NCI-H2171 treated with DMSO at 0.1 percent for 48 hours (cell line): ENCODE measurements at places on chromosomes 16 and 17.

DNA sequence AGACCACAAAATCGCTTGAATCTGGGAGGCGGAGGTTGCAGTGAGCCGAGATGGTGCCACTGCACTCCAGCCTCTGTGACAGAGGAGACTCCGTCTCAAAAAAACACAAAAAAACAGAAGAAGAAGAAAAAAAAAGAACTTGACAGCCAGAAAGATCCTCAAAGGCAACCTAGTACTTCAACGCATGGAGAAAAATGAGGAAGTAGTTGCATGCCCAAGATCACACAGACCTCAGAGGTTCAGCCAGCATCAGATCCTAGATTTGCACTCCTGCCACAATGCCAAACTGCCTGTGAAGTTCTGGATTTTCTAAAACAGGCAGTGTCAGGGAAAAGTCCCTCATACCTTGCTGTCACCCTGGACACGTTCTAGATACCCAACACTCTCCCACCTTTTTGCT lies 1.5 kb downstream of the ATPAF2 start:
- DNase-seq, result no peak

- no peak for DNase-seq
Observed at GRCh38 chr16:29007730-29008593, 23.1 kb downstream of the LAT start.

DNA sequence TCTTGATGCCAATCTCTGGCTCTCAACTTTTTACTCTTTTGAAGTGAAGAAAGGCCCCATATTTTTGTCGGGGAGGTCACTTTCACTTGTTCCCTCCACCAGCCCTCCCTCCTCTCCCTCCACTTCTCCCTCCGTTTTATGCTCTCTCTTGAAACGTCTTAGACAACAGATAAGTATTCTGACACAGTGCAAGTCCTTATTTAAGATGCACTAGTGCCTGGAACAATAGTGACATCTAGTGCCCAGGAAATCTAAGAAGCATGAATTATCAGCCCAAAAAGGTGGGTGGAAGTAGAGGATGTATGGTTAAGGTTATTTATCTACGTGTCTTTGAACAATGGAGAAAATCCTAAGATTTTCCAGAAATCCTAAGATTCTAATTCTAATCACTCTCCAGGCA lies 17.9 kb downstream of the PSME3IP1 start:
- DNase-seq, result peak; percentile 74

DNA sequence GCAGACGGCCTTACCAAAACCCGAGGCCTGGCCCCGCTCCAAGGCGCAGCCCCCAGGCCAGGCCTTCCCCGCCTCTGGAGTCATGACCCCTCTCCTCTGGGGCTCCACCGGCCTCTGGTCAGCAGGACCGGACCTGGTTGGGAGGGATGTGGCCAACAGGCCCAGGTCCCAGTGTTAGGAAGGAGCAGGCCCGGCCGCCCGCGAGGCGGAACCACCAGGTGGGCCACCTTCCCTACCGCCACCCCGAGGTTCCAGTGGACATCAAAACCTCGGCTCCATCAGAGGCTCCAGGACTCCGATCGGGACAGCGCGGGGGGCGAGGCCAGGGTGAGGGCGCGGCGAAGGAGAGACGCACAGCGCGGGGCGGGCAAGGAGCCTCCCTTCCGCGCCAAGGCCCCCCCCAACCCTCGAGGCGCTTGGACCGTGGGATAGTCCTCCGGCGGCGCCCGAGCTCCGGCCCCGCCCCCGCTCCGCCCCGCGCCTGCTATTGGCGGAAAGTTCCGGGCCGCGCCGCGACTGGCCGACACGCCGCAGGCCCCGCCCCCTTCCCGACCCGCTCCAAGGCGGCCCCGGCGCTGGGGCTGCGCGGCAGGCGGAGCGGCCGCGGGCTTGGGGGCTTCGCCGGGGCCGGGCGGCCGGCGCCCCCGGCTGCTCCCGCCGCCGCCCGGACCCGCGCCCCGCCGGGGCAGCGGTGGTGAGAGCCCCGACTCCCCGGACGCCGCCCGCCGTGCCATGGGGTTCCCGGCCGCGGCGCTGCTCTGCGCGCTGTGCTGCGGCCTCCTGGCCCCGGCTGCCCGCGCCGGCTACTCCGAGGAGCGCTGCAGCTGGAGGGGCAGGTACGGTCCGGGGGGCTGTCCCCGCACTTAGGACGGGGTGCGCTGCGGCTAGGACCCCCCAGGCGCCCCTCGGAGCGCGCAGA lies at the start of gene METRN:
TSS of gene METRN (plus strand) at position 561 of the 919 bp plus-strand sequence. CDS start at position 733, 172 bp downstream.
- peak; percentile 72 for DNase-seq

GRCh38 chr17:14123619-14124278 lies 54.4 kb downstream of the COX10 start:
- DNase-seq, result no peak

DNA sequence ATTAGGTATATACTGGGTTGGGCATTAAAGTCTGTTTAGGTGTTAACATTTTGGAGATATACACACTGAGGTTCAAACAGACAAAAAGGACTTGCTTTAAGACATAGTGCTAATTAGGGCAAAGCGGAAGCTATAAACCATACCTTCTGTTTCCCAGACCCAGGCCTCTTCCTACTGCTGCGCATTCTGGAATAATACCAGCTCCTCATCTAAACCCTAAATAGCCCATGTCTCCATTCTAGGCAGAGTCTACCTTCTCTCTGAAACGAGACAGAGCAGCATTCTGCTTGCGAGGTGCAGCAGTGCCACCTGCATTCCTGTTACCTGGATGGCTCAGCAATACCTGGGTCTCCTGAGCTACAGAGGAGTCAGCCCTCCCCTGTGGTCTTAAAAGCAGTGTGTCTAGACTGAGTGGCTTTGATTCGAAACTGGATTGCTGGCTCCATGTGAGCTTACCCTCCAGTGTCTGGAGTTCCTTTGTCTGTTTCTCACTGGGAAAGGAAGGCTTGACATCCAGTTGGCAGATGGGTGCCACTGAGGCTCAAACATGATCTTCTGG lies 6.4 kb downstream of the YPEL2 start:
- DNase-seq, result no peak

DNA sequence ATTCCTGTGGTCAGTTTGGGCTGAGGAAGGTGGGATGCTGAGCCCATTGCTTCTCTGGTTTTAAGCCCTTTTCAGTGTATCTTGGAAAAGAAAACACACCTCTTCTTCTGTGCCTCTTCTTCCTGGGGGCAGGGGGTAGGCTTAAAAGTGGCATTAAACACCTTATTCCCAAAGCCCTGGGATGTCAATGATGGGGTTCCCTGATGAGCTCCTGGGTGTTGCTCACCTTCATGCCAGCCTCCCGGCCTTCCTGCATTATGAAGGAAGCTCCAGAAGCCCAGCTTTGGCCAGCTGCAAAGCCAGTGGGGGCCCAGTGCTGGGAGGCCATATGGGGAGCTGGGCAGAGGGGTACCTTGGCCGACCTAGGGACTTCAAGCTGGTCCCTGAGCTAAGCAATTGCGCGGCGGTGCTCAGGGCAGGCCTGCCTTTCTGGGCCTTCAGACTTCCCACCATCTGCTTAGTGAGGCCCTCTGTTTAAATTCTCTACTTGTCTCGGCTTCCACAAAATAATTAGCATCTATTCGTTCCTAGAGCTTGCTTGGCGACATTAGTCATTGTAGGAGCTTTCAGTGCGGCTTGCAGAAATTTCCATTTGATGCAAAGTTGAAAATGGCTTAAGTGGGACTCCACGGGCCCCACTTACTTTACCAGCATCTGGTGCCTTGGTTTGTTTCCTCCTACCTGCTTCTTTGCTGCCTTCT lies 121.7 kb upstream of the NLRP1 start:
- DNase-seq, result no peak

- no peak for DNase-seq
Observed at GRCh38 chr17:28177351-28177750, 134.9 kb downstream of the NLK start.

DNA sequence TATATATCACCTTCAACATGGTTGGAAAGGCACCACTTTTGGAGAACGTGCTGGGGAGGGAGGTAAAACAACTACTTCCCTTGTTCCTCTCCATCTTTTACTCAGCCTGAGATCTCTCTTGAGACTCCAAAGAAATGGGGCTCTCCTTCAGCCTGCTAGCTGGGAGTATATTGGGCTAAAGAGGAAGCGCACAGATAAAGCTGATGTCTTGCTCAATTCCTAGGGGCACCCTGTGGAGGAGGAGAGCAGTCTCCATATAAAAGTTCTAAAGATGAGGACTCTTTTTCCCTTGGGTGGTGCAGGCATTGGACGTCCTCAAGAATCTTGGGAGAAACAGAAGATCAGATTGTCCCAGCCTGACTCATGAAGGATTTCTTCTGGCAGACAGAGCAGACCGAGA lies 4.6 kb upstream of the ETV4 start:
- no peak for DNase-seq

DNA sequence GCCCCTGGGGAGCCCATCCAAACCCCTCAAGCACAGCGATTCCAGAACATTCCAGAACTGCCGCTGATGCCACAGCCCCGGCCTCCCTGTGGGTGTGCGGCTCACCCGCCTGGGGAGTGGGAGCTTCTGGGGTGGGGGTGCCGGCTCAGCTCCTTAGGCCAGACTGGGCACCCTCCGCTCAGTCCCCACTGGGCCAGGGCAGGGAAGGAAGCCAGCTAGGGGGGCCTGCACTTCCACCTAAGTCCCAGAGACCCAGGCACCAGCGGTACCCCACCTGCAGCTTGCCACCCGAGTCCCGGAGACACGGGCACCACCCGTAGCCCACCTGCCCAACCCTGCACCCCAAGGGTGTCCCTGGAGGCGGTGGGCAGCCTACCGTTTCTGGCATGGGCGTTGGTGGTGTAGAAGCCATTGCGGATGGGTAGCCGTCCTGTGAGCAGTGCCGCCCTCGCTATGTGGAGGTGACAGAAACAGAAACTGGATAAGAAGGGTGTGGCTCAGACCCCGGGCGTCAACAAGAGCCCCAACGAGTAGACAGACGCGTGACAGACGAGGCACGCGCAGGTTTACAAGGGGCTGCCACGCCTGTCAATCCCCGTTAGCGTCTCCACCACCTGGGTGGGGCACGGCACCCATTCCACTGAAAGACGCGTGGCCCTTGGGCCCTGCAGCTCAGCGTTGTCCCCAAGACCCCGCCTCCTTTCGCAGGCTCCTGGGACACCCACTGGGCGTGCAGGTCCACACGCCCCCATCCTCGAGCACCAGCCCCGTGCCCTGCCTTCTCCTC lies 15.0 kb downstream of the GALNS start:
- no peak for DNase-seq

GRCh38 chr17:47704736-47705135 lies 10.8 kb downstream of the TBKBP1 start:
- DNase-seq, result no peak

DNA sequence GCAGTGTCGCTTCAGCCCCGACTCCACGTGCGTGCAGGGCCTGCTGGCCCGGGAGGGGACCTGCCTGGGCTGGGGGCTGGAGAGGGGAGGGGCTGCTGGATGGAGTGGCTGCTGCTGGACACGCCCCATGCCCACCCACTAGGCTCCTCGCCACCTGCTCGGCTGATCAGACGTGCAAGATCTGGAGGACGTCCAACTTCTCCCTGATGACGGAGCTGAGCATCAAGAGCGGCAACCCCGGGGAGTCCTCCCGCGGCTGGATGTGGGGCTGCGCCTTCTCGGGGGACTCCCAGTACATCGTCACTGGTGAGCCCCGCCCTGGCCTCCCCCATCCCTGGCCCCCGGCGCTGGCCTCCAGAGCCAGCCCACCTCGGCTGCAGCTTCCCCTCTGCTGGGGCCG lies 2.4 kb downstream of the BRICD5 start:
- peak; percentile 32 for DNase-seq

DNA sequence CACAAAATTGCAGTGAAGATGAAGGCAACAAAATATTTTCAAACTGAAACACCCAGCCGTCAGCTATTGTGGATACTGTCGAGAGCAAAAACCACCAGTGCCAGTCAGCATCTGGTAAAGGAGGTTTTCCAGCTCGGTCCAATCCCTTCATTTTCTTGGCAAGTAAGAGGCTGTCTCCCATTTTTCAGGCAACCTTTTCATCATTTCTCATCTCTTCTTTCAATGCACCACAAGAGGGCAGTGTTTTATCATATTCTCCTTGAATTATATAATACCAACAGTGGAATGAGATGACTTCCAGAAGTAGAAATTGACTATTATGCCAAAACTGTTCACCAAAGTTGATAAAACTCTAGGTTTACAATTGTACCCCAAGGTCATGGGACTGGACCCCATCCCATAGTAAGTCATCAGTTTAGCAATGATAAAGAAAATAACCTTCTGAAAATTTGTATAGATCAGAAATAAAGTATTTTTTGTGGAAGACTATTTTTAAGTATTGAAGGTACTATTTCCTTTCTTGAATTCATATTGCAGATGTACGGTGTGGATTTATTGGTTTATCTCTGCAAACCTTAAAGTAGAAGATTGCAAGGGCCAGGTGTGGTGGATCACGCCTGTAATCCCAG lies 16.8 kb downstream of the NQO1 start:
- DNase-seq, result peak; percentile 75

DNA sequence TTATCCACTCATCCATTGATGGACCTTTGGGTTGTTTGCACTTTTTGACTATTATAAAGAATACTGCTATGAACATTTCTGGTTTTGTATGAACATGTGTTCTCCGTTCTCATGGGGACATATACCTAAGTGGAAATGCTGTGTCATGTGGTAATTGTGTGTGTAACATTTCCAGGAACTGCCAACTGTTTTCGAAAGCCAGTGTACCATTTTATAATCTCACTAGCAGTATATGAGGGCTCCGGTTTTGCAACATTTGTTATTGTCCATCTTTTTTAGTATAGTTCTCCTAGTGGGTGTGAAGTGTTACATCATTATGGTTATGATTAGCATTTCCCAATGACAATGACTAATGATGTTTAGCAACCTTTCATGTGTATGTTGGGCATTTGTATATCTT lies 5.1 kb upstream of the TRIM25 start:
- DNase-seq, result no peak

DNA sequence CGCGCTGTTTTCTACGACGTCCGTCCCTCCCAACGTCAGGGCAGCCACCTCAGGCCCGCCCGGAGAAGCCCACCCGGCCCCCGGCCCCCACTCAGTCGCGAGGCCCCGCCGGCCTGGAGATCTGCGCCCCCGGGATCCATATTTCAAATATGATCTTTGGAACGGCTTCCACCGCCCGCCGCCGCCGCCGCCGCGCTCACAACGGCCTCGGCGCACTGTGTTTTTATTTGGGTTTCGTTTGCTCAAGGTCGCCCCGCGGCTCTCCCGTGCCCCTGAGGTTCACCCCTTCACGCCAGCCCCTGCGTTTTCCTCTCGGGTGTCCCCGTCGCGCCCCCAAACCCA lies 4.2 kb upstream of the CBX4 start:
- no peak for DNase-seq

- DNase-seq, result no peak
Observed at GRCh38 chr17:11418342-11418741, 177.3 kb downstream of the SHISA6 start.

DNA sequence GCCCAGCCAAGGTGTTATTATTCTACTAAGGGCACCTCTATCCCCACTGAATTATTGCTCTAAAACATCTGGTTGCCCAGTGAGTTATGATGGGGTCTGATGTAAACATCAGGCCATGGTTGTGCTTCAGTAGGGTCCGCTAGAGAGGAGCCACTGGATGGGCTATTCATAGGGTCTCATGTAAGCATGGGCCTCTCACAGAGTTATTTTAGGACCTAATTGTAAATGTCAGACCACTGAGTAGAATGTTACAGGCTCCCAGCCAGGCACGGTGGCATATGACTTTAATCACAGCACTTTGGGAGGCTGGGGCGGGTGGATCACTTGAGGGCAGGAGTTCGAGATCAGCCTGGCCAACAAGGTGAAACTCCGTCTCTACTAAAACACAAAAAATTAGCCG lies 5.3 kb downstream of the RAPGEFL1 start:
- no peak for DNase-seq
